ENCODE measurements at places on chromosomes 1 and 21.

DNA sequence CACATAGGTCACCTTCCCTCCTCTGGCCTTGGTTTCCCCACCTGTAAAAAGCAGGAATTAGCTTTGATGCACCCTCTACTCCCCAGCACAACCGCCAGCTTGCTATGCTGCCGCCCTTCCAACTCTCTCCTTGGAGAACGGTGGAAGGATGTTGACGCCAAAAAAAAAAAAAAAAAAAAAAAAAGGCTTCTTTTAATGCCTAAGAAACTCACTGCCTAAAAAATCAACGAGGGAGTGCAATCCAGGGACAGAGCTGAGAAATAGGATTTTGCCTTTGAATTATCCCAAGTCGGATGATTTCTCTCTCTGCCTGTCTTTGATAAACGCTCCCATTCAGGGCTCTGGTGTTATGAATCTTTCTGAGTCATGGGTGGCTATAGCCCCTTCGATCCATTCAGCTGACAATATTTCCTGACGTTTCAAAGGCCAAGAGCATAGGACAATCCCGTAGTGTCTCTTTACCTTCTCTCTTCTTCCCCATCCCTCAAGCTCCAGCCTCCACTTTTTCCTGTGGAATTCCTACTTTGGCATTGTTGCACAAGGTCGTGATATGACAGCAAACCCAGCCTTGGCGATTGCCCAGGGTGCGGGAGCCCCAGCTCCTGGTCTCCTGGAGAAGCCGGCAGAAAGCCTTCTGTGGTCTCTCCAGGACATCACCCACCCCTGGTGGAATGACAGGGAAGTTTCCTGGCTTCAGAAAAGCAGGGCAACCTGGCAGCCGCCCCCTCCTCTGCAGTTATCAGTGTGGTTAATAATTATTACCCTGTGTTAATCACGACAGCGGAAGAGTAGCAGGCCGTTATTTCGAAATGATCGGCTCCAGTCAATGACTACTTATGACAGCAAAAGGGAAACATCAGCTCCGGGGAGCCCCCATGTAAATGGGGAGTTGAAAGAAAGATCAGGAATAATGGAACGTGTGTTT, 8.0 kb upstream of the PLXNA2 start:
- DNase-seq = peak; percentile 70

DNA sequence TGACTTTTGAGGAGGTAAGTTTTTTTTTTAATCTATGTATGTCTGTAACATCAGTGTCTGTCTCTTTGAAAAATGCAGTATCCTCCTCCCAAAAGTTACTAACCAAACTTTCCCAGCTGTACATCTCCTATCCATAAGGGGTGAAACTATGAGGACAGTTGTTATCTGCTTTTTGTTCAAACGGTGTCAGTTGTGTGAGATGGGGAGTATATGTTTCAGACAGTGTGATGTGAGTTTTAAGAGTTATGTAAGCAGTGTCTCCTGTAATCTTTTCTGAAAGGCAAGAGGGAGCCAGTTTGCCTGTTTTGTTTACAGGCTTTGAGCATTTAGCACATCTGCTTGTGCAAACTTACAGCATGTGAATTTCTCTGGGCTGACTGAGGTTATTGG, 34.8 kb upstream of the CACYBP start:
- DNase-seq = no peak

GRCh38 chr1:43197343-43198127, 25.4 kb downstream of the CFAP57 start:
- DNase-seq = no peak

DNA sequence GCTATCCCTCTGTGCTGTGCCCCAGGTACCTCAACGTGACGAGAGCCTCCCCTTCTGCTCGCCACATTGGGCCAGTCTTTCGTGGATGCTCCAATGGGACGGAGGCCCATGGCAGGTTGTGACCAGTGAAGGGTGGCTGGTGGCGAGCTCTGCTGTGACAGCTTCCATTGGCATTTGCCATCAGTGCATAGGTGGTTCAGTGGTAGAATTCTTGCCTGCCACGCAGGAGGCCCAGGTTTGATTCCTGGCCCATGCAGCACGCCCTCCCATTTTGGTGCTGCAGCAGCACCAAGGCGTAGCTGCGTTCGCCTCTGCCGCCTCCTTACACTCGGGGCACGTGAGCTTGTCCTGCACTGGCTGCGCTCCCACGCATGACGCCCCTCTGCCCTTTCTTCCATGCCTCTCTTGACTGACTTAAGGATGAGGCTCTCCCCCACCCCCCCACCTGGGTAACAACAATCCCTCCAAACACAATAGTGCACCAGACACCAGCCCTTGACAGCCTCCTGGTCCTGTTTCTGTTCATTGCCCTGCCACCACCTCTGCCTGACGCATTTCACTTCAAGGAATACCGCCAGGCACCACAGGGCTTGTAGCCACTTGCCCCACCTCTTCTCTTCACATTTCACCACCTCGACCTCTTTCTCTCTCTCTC, 24.7 kb upstream of the FCGR2A start:
- DNase-seq = no peak

DNA sequence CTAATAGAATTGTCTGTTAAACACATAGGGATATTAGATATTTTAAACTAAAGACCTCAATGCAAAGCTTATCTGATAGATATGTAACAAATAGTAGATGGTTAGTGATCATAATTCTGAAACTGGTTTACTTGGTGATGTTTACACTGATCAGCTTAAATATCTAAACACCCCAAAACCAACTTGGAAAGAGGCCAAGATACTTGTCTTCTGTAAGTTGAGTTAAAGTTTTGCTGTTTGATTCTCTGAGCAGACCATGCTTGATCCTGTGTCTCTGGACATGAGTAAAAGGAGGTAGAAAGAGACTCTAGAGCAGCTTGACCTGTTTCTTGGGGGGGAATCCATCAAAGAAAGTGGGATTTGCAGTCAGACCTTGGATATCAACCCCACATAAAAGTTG, 107.5 kb downstream of the NEK7 start:
- DNase-seq = no peak

DNA sequence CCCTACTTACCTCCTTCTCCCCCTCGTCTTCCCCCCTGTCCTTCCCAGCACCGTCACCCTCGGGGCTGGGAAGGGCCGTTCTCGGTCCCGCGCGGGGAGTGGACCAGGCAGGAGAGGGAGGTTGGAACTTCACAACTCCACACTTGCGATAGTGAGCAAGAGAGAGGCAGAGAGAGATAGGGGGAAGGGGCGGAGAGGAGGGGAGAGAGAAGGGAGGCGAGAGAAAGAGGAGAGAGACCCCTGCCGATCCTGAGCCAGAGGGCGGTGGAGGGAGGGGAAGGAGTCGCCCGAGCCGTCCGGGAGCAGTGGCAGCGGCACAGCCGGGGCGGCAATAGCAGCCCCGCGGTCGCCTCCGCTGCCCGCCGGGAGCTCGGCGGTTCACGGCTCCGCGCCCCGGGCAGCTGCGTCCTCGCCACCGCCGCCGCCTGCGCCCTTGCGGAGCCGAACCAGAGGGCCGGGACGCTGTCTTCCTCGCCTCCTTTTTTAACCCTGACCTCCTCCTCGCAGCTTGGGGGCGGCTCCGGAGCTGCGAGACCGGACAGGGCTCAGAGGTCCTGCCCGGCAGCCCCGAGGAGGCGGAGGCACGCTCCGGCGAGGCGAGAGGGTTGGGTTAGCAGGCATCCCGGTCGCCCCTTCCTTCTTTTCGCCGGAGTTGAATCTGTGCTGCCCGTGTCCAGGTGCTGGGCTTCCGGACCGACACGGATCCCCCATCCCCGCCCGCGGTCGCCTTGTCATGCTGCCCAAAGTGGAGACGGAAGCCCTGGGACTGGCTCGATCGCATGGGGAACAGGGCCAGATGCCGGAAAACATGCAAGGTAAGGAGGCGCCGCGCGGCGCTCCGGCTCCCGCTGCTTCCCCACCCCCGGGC, 11.7 kb downstream of the NR5A2 start:
- DNase-seq = peak; percentile 48

DNA sequence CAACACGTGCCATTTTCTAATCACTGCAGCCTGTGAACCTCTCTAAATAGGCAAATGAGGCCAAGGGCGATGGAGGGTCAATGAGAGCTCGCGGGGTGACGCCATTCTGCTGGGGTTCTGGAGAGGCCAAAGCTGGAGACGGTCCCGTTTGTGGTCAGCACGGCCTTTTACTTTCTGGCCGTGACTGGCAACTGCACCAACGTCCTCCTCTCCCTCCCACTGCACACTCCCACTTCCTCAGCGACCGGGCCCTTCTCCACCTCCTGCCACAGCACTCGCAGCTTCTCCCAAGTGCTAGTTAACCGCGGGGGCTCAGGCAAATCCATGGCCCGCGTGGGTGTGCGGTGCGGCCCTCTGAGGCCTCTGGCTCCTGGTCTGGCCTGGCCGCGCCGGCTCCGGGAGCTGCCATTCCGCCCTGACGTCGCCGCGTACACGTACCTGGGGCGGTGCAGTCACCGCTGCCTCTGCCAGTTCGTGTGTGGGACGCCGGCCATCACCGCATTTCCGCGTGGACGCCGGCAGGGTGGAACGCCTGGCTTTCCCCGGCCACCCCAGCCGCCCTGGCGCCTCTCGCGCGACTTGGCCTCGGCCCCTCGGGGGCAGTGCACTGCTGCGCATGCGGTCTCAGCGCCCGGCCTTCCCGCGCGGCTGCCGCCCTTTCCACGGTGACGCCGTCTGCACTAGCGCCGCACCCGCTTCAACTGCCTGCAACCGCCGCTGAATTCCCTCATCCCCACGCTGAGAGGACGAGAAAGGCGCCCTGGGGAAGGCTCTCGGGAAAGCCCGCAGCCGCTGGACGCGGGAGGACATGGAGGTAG, 18.2 kb downstream of the OR2C3 start:
- no peak for DNase-seq

DNA sequence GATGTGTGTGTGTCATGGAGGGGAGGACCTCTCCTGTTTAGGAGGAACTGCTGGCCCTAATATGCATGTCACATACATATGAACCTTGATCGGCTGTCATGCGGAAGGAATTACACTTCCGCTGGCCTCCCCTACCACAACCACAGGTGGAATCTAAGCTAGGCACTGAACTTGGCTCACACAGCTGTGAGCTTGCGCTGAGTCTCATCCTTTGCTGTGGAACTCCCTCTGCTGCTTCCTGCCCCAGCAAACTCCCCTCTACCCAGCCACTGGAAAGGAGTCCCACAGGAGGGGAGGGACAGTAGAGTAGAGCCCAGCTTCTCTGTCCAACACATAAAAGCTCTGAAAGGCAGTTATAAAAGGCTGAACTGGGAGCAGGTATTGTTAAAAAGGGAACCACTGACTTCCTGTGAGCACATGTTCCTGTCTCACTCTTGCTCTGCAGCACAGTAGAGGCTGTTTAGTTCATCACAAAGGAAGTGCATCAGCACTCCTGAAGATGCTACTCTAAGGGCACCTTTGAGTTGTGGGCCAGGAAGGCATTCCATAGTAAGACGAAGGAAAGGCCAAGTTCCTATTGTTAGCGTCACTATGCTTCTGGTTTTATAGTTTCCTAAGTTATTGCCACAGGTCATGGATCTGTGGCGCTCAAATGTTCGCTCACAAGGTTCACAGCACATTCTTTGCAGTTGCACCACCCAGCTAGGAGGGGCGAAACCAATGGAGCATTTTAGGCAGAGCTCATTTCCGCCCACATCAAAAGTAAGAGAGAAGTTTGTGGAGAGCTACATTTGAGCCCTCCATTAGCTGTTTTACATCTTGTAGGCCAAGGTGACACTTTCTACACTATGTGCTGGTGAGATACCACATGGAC, 17.7 kb upstream of the PTPRC start:
- DNase-seq = no peak

DNA sequence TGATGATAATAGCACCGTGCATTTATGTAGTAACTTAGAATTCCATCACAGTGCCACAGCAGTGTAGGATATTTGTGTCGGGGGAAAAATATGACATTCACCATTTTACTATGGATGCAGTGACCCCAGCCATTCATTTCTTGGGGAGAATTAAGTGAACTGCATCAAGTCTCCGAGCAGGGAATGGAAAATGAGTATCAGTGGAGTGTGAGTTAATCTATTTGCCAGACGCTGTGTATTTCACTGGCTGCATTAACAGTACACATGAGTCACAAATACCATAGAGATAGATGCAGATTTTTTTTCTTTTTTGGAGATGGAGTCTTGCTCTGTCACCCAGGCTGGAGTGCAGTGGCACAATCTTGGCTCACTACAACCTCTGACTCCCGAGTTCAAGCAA, 33.8 kb upstream of the SLC45A1 start:
- DNase-seq = no peak

DNA sequence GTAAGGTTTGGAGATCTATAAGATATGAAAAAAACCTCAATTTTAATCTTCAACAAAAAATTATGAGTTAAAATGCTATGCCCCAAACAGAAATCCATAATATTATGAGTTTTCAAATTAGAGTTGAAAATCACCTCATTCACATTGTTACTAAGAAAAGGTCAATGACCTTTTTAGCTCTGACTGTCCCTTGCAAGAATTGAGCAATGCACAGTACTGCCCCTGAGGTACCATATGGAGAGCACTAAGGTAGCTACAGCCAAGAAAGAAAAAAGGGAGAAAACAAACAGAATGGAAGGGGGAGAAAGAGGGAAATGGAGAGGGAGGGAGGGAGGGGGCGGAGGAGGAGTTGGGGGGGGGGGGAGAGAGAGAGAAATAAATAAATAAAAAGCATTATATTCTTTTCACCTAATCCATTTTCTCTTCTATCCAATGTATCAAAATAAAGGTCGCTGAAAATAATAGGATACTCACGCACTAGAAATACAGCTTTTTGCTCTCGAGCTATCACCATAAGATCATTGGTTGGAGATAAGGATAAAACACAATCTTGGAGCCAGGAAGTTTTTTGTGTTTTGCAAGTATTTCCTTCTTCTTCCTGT, 58.8 kb downstream of the RAB3GAP2 start:
- DNase-seq = no peak

DNA sequence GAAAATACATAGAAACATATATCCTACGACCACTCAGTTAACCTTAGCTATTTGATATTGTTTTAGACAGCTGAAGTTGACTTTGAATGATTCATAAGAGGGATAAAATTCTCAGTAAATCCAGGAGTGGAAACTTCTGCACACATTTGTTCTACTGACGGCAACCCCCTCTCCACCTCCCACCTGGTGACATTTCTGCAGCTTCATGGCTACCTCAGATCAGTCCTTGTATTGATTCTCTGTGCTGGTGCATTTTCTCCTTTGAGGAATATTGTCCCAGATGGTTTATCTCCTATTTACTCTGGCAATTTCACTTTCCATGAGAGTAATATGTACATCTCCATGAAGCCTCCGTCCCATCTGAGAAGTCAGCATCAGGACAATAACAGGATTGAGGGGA, 57.7 kb upstream of the COA6 start:
- DNase-seq = no peak

DNA sequence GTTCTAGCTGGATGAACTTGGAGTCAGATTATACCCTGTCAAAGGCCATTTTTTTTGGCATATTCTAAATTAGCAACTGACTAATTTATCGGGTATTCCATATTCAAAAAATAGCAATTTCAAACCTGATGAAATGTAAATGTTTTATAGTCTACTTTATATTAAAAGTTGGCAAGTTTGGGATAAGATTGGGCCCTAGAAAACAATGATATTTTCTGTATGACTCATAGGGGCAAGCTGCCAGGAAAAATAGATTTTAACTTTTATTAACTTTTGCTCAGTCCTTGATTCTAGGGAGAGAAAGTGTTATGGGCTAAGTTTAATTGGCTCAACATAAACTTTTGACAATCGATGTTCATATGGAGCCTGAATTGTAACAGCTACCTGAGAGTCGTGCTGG, 576.9 kb upstream of the B3GALT2 start:
- no peak for DNase-seq

GRCh38 chr1:91201176-91201575, 179.3 kb upstream of the ZNF644 start:
- DNase-seq = no peak
